ENCODE measurements at places on chromosomes 11 and 22.

DNA sequence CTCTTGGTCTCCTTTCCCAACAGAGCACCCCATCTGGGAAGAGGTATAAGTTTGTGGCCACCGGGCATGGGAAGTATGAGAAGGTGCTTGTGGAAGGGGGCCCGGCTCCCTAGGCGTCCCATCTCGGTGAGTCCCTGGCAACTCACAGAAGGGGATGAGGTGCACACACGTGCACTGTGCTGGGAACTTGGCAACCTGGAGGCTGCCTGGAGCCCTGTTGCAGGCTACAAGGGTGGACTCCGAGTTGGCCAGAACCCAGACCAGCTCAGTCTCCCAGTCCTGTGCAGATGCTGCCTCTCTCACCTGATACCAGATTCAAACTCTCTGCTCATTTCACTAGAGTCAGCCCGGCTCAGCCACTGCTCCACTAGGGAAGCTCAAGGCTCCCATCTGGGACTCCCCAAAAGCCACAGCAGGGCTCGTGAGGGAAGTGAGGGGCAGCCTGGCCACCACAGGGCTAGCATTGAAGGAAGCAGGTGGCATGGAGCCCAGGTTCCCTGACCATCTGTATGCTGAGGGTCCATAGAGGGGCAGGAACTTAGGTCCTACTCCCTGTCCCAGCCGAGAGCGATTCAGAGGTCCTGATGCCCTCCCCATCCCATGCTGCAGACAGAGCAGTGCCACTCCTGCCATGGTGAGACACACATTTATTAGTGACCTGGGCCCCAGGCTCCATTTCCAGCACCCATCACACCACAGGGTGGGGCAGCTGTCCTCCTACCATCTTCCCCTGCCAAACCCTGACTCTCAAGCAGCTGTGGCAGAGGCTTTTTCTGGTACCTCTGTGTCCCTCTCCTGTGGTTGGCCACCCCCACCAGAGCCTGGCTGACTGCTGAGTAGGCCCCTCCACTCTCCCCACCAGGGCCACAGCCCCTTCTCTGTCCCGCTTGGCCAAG is 4.0 kb downstream of the PRR33 start:
- DNase-seq, result no peak

DNA sequence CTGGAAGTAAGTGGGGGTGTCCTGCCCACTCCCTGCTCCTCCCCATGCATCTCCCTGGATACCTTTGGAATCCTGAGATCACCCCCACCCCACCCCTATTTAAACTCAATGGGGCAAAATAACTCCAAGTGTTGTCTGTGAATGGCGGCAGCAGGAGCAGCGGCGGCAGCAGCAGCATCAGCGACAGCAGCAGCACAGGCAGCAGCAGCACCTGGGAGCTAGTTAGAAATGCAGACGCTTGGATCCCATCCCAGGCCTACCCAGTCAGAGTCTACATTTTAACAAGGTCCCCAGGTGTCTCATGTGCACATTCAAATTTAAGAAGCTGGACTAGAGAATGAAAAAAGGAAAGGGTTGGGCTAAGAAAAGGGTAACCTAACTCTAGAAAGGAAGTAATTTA is 82.6 kb downstream of the SEZ6L start:
- no peak for DNase-seq

DNA sequence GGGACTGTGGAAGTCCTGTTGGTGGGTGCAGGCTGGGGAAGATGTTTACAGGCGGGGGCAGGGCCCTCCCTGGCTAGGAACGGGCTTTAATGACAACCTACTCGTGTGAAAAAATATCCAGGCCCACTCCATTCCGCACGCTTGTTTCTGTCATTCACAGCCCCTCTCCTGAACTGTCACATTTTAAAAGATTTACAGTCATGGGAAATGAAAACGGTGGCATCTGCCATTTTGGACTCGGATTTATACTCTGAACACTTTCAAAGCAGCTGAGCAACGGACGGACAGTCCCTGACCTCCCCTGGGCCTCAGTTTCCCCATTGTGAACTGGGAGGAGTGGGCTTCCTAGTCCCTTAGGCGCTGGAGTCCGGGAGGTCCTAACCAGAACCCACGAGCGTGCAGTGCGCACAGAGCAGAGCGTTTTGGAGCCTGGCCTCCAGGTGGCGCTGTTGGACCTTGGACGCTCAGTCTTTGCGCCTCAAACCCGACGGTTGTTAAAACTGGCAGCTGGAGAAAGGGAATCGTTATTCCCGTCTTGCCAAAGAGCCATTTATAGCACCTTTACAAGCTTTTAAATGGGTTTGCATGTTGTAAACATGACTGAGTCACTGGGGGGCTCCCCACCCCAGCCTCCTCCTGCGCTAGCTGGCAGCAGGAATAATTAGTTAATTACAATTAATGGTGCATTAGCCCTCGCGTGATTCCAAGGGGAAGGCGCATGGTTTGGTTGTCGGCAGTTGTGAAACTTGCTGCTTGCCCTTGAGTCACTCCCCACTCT is 75.3 kb downstream of the FBLN1 start:
- peak; percentile 81 for DNase-seq

- peak; percentile 3 for DNase-seq
These were observed 37.0 kb upstream of the FTH1 start for GRCh38 chr11:62004473-62004872.

- DNase-seq, result no peak
These were observed 227.5 kb downstream of the MIAT start for GRCh38 chr22:26884921-26885320.

DNA sequence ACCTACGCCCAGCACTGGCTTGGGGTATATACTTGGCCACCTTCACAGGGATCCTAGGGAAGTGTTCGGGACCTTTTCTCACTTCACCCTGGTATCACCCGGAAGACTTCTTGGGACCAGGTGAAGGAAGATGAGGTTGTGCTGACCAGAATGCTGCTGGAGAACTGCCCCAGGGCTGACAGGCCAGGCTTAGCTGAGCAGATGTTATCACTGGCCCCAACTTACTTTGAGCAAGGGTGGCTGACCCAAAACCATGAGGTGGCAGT is 4.5 kb downstream of the FTH1 start:
- DNase-seq, result no peak

- DNase-seq, result no peak
These were observed 1581.2 kb upstream of the TENM4 start for GRCh38 chr11:81022057-81022456.

DNA sequence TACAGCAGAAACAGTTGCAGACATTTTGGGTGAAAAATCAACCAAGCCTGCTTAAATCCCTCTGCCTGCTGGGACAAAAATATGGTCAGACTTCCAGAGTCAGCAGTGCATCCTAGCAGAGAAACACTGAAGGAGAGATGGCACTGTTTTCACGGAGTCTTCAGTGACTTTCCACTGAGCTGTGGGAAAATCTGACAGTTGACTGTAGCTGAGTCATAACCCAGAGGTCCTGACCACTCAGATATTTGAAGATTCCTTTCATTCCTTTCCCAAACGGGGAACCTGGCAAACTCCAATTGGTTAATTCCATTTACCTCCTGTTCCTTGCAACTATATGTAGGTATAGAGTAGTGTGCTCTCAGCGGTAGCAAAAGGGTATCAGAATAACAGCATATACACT is 20.9 kb upstream of the UPB1 start:
- no peak for DNase-seq

GRCh38 chr11:19571906-19572305 is 140.7 kb upstream of the NAV2 start:
- DNase-seq, result no peak

- DNase-seq, result no peak
These were observed 48.3 kb downstream of the RPUSD4 start for GRCh38 chr11:126163074-126163700.

DNA sequence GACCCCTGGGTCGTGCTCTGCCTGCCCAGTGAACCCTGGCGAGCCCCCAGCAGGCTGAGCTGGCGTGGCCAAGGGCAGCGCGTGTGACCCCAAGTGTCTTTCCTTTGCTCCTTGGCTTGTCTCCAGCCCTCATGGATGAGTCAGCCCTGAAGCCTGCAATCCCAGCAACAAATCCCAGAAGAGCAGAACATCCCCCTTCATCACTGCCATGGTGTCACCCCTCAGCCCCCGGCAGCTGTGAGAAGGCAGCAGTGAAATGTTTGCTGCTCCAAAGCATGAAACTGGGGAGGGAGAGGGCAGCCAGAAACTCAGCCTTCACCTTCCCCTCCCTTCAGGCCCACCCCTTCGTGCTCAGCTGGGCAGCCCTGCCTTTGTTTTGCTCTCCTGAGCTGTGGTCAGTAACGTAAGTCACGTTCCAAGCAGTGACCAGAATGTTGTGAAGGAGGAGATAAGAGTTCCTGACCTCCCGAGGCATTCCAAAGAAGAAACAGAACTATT is 29.8 kb downstream of the ADAMTS15 start:
- DNase-seq, result no peak

DNA sequence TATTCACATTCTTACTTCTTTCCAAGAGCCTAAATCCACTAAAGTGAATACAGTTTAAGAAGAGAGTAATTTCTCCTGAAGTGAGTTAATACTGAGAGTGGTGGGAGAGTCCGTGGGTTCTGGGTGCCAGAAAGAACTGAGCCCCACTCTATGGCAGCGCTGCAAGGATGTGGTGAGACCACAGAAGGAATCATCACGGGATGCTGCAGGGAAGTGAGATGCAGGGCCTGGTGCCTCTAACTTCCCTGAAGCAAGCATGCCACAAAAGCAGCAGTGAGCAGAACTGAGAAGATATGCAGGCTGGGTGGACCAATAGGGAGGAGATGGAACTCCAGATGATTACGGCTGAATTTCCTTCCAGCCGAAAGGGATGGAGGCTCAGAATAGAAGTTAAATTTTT is 5.0 kb upstream of the MMP12 start:
- peak; percentile 25 for DNase-seq

DNA sequence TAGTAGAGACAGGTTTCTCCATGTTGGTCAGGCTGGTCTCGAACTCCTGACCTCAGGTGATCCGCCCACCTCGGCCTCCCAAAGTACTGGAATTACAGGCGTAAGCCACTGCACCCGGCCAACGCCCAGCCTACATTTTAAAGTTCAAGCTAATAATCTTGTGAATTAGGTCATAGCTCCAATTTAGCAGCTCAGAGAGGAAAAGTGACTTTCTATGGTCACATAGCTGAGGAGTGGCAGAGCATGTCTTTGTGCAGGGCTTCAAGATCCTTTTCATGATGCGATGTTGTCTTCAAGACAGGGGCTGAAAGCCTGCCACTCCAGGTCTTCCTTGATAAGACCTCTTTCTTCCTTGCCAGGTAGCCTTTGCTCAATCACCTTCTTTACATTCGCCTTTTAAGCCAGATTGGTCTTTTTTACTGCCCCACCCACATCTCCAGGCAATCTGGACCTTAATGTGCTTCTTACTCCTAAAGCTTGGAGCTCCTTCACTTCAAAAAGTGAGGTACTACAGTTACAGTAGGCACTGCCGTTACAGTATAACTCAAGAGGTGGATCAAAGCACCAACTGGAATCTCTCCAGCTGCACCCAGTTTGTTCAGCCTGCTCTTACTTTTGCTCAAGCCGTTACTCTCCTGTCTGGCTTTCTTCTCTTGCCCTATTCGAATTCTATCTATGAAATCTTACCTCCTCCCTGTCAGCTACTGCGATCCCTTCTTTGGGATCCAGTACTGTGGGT is 18.2 kb downstream of the YWHAH start:
- no peak for DNase-seq

GRCh38 chr22:48140261-48140813 is 1377.9 kb downstream of the TBC1D22A start:
- DNase-seq, result no peak

DNA sequence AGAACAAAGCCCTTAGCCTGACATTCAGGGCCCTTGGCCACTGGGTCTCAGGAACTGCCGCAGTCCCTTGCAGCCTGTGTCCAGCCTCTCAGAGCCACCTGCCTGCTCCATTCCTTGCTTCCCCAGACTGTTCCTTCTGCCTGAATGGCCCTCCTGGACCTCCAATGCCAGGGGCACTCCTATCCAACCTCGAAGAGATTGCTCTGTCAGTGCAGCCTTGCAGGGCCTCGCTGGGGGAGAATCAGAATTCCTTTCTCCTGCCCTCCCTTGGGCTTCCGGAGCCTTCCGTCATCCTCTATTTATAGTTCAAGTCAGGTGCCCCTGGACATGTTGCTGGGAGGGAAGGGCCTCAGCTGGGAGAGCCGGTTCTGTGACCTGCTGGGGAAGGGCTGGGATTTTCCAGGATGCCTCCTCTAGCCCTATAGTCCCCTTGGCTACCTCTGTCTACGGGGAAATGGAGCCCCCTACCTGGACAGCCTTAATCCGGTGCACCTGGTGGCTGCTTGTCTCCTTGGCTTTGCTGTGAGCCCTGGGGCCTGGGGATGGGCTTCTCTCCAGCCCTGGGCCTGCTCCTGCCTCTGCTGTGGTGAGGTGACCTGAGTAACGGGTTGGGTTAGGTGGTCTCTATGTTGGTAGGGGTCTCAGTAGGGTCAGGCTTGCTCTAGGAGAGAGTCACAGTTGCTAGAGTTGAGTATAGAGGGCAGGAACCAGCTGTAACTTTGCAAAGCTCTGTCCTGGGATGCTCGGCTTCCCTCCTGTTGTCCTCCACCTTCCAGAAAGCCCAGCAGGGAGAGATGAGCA is 45.9 kb upstream of the SYT7 start:
- no peak for DNase-seq

- DNase-seq, result no peak
These were observed 21.1 kb downstream of the ANO3 start for GRCh38 chr11:26353010-26353409.

- no peak for DNase-seq
These were observed 125.0 kb downstream of the KCNC1 start for GRCh38 chr11:17859552-17859951.

DNA sequence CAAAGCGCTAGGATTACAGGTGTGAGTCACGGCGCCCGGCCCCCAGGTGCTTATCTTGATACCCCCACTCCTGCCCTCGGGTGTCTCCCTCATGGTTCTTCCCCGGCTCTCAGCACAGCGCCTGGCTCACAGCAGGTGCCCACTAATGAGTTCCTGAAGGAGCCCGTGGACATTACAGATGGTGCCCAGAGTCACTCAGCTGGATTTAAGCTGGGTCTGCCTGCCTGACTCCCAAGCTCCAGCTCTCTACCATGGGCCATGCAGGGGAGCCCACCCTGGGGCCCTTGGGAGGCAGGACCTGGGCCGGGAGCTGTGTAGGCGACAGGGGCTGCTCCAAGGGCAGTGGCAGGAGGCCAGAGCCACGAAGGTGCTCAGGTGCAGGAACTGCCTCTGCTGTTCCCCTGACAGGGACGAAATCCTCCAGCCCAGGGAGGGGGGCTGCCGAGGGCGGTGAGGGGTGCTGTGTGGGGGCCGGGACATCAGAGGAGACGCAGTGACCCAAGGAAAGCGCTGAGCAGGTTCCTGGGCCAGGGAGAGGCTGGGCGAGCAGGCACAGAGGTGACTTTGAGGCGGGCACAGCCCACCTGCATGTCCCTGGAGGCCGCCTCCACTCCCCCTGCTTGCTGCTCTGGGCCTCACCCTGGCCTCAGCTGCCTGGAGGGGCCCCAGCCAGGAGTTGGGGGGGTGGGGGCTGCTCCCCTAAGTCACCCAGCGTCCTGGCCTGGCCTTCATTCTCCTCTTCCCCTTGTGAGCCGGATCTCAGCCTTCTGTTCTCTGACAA is 14.6 kb upstream of the FLRT1 start:
- DNase-seq, result no peak

All from activated CD4-positive, alpha-beta T cell treated with anti-CD3 and anti-CD28 coated beads, Interleukin-10, Interleukin-2, amounts not matched to agents 100 ng/mL and 50 ng/mL, durations not matched to agents 16 hours and 8 hours (primary cell).